ENCODE measurements at places on chromosomes 5 and 9.
A peak's percentile ranks its signal among the peaks of the same experiment; 100 is the strongest.

DNA sequence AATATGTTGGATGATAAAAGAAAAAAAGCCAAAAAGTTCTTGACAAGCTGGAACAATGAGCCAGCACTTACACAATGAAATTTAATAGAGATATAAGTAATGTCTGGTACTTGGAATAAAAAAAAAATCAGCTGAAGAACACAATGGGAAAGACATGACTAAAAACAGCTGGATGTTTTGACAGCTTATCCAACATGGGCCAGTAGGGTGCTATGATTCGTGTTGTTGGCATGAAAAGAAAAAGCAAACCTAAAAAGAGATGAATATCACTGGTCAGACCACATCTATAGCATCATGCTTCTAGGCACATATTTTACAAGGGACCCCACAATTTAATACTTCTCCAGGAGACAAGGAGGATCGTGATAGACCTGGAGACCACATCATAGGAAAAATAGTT is 175.3 kb downstream of the ARL15 start:
- no peak for DNase-seq

DNA sequence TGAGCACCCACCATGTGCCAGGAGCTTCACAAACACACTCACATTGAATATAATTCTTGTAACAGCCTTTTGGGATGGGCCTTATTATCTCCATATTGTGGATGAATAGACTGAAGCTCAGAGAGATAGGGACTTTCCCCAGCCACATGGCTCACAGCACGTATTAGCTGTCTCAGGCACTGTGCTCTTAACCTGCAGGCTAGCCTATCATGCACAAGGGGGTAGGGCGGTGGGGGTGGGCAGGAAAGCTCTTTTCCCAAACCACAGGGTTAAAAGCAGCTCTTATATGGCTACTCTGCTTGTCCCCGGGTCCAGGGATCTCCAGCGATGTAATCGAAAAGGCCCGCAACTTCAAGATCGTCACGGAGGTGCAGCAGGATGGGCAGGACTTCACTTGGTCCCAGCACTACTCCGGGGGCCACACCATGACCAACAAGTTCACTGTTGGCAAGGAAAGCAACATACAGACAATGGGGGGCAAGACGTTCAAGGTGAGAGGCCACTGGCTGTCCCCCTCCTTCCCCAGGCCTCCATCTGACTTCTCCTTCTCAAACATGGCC is 2.6 kb downstream of the FABP6 start:
- DNase-seq: no peak

GRCh38 chr5:82314964-82315758 is 37.0 kb upstream of the RPS23 start:
- peak; percentile 53 for DNase-seq

- no peak for DNase-seq
Measured at GRCh38 chr9:123742009-123742767, 187.7 kb downstream of the DENND1A start.

GRCh38 chr9:123798195-123798594 is 131.7 kb downstream of the DENND1A start:
- DNase-seq: no peak

DNA sequence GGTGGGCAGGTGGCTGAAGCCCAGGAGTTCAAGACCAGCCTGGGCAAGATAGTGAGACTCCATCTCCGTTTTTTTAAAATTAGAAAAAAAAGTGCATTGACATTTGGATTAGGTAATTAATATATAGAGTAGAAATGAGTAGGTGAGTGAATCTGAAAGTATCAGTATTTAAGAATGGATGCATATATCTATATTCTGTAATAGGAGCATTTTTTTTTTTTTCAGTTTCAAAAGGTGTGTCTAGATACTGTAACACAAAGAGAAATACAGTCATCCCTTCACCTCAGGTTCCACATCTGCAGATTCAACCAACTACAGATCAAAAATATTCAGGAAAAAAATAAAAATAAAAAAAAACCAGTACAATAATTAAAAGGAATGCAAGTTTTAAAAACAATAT is 50.8 kb downstream of the RBM27 start:
- no peak for DNase-seq

- no peak for DNase-seq
Measured at GRCh38 chr5:156245895-156246294, 81.1 kb upstream of the SGCD start.

DNA sequence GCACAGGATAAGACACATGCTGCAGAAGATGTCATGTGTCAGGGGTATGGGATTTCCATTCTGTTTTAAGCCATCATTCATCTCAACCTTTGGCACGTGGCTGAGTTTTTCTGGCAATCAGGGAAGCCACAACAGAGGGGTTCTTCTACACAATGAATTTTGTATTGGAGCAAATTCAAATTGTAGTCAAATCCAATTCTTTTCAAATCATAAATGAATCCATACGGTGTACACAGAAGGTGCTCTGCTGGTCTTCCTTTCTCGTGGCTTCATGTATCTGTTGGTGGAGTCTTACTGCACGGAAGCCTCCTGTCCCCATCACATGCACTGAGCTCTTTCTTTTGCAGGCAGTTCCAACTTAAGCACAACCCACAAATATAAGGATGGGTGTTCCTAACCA is 436.7 kb upstream of the DAP start:
- no peak for DNase-seq

DNA sequence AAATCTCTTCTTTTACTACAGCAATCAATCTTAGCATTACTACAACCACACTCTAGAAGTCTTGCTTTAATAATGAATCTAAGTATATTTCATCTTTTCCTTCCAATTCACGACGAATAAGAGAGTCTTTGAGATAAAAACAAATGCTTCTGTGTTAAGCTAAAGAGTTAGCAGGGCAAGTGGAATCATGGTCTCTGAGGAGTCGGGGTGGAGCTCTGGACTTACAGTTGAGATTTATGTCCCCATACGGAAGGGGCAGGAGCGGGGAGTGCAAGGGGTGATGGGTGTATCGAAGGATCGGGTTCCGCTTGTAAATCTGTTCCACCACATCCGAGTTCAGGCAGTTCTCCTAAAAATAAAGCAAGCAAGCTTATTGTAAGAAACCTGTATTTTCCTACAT is 59.0 kb upstream of the RETREG1 start:
- no peak for DNase-seq

DNA sequence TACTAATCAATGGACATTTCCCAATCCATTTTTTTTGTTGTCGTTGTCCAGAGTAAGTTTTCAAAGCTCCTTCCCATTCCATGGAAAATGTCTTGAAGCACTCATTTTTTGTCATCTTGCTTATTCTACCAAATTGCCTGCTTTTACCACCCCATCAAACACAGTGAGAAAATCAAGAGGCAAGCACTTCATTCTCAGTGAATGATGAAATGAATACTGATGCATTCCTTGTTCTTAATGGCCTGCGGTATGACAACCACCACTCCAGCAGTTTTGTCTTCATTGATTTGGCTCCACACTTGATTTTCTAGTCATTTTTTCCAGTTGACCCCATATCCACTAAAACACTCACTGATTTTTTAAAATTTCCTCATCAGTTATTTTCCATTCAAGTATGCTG is 193.5 kb upstream of the ANKH start:
- DNase-seq: no peak

DNA sequence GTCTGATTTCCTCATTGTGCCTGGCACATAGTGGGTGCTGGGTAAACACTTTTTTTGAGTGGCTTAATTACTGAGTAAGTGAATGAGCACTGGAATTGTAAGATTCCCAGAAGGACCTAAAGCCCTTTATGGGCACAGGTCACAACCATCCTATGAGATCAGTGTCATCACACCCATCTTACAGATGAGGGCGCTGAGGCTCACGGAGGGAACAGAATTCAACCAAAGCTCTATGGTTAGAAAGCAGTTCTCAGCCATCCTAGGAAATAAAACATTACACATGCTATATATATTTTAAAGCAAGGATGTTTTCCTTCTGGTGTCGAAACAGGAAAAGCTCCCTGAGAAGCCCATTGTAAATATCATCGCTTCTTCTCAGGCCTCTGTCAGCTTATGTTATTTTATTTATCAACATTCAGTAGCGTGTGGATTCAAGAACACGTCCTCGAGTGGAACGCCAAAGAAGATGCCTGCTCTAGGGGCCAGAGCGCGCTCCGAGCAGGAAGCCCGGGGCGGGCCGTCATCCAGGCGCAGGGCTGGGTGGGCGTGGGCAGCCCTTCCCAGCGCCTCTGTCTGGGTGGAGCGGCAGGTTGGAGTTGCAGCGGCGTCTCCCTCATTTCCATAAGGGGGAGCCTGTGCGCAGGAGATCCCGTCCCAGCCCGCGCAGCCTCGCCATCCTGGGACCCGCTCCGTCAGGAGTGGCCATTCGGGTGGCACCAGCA is 155.8 kb upstream of the SMIM23 start:
- peak; percentile 74 for DNase-seq

DNA sequence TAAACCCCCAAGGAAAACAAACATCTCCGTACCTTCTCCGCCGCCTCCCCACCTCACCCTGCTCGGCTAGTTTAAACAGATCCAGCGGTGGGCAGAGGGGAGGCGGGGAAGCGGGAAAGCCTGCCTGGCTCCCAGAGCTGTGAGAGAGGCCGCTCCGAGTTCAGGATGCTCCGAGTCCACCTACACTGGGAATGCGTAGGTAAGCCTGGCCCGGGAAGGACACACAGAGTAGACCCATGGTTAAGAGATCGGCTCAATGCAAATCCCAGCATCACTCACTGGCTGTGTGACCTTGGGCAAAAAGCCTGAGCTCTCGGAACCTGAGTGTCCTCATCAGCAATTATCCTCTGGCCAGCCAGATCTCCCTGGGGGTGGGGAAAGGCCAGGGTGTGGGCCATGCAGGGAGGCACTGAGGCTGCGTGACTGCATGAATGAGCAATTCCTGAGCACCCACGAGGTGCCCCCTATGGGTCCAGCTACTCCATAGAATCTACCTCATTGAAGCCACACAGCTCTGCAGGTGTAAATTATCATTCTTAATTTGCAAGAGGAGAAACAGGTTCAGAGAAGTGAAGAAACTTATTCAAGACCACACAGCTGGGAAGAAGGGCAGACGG is 30.5 kb upstream of the LMX1B start:
- no peak for DNase-seq

- no peak for DNase-seq
Measured at GRCh38 chr9:15244001-15244441, 63.0 kb downstream of the TTC39B start.

DNA sequence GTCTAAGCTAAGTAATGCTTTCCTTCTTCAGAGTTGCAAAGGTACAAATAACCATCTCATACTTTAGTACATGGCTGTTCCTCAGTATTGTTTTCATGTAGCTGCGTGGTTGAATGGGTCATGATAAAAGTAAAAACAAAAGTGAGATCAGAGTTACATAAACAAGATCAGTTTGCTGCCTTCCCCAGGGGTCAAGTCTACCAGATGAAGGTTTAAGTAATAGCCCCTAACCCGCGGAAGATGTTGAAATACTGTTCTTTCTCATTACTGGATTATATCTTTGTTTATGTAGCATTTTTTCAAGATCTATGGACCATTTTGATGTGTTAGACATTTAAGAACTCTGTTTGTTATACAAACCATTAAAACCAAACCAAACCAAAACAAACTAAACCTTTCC is 34.1 kb upstream of the ARRDC3 start:
- DNase-seq: peak; percentile 8

DNA sequence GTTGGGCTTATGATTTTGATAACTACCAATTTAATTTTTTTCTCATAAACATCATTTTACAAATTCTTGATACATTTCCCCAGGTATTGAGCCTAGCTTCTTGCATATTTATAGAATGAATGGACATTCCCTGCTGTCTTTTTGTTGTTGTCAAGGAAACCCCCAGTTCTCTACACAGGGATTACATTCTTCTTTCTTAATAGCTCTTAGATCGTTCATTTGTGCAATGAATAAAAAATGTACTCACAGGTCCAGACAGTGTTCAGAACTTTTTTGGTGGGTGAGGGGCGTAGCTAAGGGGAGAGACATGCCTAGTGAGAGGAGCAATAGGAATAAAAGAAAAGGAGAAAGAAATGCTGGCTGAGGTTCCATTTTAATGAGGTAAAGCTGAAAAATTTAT is 58.6 kb downstream of the VCAN start:
- no peak for DNase-seq

- peak; percentile 53 for DNase-seq
Measured at GRCh38 chr5:170190436-170191134, 42.2 kb upstream of the C5orf58 start.

DNA sequence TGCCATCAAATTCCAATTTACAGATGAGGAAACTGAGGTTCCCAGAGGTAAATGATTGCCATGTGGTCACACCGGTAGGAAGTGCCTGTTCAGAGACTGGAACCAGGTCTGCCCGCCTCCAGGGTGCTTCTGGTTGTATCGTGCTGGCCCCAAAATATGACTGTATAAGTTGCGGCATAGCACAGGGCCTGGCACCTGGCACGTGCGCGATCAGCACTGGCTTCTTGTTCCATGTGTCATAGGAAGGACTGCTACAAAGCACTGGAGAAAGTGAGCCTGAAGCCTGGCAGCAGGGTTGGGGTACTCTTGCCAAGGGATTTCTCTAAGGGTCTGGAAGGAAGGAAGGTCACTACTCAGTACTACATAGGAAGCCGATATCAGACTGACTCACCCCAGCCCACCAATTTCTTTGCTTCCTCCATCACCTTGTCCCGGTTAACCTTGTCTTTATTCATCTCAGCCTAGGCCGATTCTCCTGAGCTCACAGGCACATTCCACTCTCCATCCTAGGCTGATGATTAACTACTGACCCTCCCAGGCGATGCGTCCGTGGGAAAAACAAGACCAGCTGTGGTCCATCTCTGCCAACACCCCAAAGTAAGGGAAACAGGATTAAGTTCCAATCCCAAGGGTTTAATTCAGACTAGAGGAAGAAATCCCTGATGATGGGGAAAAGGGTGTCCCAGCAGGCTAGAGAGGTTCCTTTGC is 1.8 kb downstream of the HRH2 start:
- DNase-seq: no peak

- DNase-seq: no peak
Measured at GRCh38 chr5:91486638-91487037, 103.5 kb upstream of the ARRDC3 start.

DNA sequence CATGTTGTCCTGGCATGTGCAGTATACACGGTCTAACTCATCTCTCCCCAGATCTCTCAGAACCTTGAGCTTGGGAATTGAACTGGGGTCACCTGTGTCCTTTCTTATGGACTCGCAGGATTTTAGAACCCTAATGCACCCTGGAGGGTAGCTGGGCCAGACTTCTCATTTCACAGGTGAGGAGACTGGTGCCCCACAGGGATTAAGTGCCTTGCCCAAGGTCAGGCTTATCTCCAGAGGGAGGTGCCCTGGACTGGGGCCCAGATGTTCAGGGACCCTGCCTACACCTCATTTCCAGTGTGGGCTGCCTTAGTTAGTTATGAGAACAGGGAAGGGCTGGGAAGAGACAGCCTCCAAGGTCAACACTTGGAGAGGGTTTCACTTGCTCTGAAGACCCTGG is 4.0 kb upstream of the NUP214 start:
- no peak for DNase-seq

DNA sequence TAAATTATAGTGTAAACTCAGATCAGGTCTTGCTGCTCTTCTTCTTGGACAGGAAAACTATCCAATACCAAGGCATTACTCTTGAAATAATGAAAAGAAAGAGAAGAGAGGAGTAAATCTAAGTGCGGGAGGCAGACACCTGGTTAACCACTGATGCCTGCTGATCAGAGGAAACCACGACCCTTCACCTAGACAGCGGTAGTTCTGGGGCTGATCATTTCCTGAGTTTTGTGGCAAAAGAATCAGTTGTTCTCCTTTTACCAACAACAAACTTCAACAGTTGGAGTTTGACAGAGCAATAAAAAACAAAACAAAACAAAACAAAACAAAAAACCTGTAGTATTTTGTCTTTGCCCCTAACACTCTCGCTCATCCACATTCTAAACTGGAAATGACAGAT is 3.0 kb downstream of the RLN1 start:
- DNase-seq: no peak

GRCh38 chr9:92392690-92393089 is 11.7 kb downstream of the OGN start:
- no peak for DNase-seq

GRCh38 chr9:122661416-122661815 is at the start of gene OR1L1:
TSS of gene OR1L1 (plus strand) at chr9:122661716. CDS start at chr9:122661716, 0 bp downstream.
- DNase-seq: no peak
